Fibroblast of skin of right biceps (primary cell): ENCODE measurements at places on chromosomes 1 and 21.

DNA sequence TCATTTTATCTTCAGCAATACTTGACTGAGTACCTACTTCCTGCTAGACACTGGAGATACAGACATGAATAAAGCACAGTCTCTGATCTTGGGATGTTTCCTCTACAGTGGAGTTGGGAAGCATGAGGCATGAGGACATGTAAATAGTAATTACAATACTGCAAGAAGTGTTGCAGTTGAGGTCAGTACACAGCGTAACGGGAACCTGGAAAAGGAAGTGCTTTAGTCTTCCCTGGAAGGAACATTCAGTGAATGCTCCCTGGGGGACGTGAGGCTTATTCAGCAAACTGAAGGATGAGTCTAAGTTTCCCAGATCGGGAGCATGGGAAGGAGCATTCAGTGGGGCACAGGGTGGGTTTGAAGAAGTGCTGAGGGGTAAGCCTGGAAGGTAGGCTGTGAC, 112.4 kb downstream of the PIK3R3 start:
- DNase-seq, result no peak

- peak; percentile 37 for DNase-seq
Observed at GRCh38 chr1:174262349-174263241, 103.3 kb downstream of the RABGAP1L start.

- no peak for DNase-seq
Observed at GRCh38 chr1:112027696-112028095, 38.2 kb upstream of the KCND3 start.

- DNase-seq, result no peak
Observed at GRCh38 chr1:2151252-2151651, 43.3 kb downstream of the FAAP20 start.

DNA sequence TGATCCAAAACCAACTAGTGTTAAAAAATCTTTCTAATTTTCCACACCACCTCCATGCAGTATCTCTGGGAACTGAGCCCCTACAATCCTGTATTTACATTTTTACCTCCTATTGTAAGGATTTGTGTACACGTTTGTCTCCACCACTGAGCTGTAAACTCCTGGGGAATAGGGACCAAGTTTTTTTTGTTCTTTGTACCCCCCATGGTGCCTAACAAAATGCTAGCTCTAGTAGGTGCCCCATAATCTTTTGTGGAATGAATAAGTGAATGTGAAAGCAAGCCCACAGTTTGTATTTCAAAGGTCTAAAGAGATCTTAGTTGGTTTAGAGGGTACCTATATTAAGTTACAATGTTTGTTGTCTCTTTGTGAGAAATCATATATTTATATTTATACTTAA, 879 bp upstream of the WLS start:
- no peak for DNase-seq

DNA sequence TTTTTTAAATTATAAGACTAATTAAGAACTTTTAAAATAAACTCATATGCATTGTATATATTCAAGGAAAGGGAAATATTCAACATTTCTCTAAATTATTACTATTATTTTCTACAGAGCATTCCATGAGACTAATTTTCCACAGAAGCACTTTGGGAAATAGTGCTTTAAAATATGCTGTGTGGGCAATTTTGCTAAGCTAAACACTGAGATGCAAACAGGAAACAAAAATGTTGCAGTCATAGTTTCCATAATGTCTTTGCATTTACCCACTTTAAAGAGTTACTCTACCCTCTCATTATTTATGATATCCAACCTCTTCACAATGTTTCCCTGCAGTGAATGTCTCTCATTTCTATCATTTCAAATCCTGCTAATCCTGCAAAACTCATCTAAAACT, 269.6 kb upstream of the BEND5 start:
- no peak for DNase-seq

GRCh38 chr1:151144474-151145303, 1.7 kb downstream of the SEMA6C start:
- no peak for DNase-seq

DNA sequence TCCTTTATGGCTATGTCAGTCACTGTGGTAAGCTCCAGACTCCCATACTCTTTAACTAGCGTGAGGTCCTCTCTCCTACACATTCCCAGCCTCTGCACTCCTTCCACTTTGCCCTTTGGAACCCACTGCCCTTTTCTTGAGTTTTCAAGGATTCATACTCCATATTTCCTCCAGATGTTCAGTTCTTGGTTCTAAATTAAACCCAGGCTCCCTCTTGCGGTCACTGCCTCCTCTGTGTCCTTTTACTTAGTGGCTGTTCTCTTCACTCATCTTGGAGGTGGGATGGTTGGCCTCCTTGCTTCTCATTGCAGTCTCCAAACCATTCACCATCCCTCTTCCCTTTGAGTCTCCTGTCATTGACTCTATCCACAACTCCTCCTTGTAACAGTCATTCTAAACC, 208.1 kb downstream of the TGFB2 start:
- DNase-seq, result peak; percentile 63

GRCh38 chr1:41498804-41499203, 14.3 kb upstream of the EDN2 start:
- no peak for DNase-seq

- DNase-seq, result no peak
Observed at GRCh38 chr1:118918230-118918939, 69.8 kb downstream of the TBX15 start.

DNA sequence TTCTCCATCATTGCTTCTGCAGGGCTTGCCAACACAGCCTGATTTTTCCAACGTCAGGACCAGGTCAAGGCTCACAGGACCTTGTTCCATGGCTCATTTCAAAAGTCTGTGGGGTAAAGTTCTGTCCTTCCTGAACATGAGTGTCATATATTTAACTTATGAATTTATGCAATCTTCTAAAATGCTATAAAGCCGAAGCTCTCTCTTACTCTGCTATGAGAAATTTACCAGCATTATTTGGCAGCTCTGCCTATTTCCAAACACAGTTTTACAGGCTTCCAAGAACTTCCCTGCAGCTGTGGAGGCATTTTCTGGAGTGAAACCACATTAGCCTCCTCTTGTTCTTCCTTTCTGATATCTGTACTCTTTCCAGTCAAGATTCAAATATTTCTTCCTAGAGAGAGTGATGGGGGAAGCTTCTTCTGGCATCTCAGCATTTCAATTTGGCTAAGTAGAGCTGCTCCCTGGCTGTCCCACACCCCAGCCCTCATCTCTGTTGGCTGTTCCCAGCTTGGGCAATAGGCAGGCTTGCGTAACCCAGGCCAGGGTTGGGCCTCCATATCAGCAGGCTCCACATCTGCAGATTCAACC, 15.6 kb upstream of the HMGCS2 start:
- DNase-seq, result peak; percentile 10

DNA sequence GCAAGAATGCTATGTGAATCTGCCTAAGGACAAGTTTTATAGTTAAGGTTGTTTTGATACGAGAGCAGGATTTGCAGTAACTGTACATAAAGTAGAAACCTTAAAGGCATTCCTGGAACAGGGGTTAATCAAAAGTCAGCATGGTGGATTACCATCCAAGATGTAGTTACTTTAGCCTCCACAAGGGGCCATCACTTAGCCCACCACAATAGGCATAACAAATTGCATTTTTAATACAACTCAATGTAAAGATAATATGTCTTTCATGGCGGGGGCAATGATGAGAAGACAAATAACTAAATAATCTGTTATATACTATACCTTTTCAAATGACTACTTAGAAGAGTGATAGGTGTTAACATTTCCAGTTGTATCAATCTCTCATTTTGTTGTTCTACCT, 611.2 kb upstream of the ADGRL4 start:
- no peak for DNase-seq

DNA sequence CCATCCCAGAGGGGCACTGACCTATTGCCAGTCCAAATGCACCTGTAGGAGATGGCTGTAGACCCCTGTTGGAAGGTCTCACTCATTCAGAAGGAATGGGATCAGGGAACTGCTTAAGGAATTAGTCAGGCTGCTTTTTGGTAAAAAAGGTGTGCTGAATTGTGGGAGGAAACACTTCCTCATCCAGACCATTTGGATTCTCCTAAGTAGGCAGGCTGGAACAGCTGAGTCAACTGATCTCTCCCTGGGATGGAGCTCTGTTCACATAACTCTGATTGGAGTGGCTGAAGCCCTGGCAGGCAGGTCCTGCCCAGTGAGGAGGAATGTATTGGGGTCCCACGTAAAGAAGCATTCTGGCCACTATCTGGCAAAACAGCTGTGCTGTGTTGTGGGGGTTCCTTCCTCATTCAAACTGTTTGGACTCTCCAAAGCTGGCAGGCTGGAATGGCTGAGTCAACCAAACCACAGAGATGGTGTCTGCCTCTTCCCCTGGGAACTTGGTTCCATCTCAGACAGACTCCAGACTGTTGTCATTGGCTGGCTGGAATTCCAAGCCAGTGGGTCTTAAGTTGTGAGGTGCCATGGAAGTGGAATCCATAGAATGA, 70.7 kb upstream of the PDC start:
- peak; percentile 92 for DNase-seq

GRCh38 chr1:43073490-43074230, 98.4 kb downstream of the EBNA1BP2 start:
- DNase-seq, result peak; percentile 74

- DNase-seq, result peak; percentile 8
Observed at GRCh38 chr1:196209265-196209664, 399.0 kb downstream of the KCNT2 start.

GRCh38 chr1:31648641-31649357, 4.1 kb upstream of the PEF1 start:
- DNase-seq, result no peak

GRCh38 chr1:2311184-2312032, 79.9 kb downstream of the MORN1 start:
- peak; percentile 66 for DNase-seq

DNA sequence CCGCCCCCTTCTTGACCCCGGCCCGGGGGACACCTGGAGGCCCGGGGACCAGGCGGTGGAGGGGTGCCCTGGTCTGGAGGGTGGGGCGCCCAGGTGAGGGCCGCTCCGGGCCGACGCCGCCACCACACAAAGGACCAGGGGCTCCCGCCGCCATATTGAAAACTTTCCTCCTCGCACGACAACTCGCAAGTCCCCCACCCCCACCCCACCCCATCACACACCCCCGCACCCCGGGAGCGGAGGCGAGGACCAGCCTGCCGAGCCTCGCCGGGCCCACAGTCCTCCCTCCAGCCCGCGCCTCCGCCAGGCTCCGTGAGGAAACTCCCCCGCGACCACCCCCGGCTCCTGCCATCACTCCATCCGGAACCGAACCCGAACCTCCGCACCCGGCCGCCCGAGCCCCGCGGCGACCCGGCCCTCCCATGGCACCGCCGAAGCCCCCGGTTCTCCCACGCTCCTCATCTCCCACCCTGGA, 733 bp downstream of the KDM5B start:
- DNase-seq, result peak; percentile 51

GRCh38 chr1:15937146-15937545, 38.8 kb downstream of the ZBTB17 start:
- DNase-seq, result no peak

DNA sequence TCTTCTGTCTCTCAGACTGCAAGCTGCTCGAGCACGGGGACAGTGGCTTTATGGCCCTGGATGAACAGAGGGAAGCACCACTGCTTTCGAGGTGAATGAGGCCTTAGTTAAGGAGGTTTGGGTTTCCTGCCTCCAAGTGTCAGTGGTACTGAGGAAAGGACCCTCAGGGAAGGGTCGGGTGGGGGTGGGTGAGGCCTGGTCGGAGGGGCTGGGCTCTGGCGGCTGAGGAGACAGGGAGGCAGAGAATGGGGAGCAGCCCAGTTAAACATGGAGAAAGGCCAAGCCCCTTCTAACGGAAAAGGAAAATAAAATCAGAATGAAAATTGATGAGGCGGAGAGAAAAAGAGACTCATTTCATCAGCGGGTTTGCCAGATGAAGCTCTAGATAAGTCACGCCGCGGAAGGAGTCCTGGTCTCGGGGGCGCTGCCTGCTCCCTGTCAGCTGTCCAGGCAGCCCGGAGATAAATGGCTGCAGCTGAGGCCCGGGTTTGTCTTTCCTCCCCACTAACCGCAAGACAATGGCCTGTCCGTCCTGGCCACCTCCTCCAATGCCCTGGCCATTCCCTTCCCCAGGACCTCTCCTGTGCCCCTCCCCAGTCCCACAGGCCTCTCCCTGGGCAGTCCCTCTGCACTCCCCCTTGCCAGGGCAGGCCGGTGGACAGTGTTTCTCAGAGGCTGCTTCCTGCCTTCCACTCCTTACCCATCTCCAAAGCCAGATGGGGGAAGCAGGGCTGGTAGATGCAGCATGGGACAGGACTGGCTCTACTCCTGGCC, 55.2 kb downstream of the LRRN2 start:
- no peak for DNase-seq
